ENCODE measurements at places on chromosomes 1 and 21.

GRCh38 chr1:170356585-170356984 is 175.4 kb upstream of the GORAB start:
- no peak for DNase-seq

GRCh38 chr1:2213576-2214505 is 14.3 kb upstream of the SKI start:
- DNase-seq: no peak

- no peak for DNase-seq
These were observed 264.5 kb upstream of the CAMK1G start for GRCh38 chr1:209319057-209319432.

DNA sequence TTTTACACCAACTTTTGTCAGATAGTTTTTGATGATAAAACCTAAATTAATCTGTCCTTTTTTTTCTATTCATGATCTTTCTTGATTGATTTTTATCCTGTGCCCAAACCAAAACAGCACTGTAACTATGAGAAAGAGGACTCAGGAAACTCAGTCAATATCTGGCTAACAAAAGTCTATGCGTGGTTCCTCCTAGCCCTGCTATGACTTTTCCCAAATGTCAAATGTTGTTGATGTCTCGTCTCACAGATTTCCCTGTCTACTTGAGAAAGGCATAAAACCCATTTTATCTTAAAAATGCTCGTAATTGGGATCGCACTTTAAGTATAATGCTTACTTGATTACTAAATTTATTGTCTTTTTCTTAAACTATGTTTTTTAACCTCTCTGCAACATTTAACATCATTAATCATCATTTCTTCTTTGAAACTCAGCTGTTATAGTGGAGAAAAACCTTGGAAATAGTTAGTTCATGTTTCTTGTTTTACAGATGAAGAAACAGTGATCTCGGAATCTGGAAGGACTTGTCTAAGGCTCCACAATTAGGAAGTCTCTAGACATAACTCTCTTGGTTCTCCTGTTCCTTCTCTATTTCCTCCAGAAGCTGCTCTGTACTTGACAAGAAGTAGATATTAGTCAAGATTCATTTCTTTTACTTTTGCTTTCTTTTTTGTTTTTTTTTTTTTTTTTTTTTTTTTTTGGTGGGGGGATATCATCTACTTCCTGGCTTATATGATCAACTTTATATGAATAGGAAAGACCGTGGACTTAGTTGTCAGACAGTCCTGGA is 26.2 kb upstream of the PTPRC start:
- DNase-seq: no peak

DNA sequence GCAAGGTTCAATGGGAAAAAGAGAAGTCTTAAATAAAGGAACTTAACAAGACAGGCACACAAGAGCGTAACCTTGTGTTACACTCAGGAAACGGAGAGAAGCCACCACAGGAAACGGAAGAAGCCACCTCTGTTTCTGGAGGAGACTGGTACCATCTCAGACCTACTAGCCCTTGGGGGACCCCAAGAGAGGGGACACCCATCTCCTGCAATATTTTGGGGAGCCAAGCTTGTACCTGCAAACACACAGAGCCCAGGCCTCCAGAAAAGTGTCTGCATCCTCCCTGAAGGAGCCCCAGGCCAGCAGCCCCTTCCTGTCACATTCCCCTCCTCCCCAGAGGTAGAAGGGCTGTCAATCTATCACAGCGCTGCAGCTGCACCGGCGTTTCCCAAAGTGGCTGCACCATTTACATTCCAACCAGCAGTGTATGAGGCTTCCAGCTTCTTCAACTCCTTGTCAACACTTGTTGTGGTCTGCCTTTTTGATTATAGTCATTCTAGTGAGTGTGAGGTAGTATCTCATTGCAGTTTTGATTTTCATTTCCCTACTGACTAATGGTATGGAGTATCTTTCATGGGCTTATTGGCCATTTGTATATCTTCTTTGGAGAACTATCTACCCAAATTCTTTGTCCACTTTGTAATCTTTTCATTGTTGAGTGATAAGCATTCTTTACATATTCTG is 23.0 kb upstream of the PADI1 start:
- DNase-seq: no peak

DNA sequence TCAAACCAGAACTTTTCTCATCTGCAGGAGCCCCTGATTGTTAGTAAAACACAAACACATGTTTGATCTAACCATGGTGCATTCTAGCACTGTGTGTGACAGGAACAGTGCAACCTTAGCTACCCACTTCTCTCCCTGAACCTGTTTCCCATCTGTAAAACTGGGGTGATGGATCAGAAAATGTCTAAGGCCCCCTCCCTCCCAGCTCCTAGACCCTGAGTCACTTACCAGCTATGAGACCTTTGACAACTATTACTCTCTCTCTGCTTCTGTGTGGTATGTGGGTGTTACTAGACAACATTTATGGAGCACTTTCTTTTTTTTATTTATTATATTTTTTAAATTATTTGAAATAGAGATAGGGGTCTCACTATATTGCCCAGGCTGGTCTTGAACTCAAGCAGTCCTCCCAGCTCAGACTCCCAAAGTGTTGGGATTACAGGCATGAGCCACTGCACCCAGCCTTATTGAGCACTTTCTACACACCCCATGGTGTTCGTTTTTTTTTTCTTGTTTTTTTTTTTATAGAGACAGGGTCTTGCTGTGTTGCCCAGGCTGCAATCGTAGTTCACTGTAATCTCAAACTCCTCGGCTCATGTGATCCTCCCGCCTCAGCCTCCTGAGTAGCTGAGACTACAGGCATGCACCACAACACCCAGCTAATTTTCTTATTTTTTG is 2.6 kb downstream of the INPP5B start:
- DNase-seq: no peak

DNA sequence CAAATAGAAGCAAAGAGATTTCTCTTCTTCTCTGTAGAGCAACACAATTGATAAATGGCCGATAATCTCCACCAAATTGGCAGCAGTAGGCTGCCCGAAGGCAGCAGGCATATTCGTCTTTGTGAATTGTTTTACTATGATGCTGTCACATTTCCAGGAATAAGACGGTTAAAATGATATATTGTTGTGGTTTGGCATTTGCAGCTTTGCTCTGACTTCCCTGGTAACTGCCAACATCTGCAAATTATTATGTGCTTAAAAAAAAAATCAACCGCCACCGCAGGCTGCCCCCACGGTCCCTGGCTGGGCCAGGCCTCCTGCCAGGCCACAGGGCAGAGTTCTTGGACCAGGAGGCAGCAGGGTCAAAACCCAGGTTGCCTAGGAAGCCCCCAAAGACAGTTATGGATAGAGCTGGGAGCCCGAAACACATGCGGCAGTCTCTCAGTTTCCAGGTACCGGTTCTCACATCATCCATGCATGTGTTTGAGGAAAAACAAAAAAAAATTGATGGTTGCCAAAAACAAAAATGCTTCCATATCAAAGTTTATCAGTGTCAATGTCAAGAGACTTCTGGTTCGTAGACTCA is 179.3 kb downstream of the ETS2 start:
- no peak for DNase-seq

DNA sequence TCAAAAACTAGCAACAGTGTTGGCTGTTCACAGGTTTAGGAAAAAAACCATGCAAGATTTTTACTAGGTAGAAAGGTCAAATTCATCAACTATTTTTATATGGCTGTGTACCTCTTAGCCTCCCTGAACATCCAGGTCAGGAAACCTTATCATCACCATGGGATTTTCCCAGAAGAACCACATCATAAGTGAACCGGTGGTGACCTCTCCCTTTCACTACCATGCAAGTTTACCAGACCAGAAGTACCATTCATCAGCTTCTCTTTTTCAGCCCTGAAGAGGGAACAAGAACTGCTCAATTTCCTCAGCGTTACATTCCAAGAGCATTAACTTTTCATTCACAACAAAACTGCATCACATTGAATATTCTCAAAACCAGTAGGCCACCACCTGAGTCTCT is 5.9 kb downstream of the SSBP3 start:
- DNase-seq: no peak

- no peak for DNase-seq
These were observed 101.4 kb upstream of the L1TD1 start for GRCh38 chr1:62093261-62093660.

GRCh38 chr1:100499194-100499811 is 38.6 kb upstream of the GPR88 start:
- DNase-seq: no peak

- DNase-seq: no peak
These were observed 322.6 kb downstream of the HHIPL2 start for GRCh38 chr1:222225316-222225691.

GRCh38 chr1:160797861-160798273 is 1.9 kb downstream of the LY9 start:
- DNase-seq: no peak
